ENCODE measurements at places on chromosomes 16 and 17.

- DNase-seq: no peak
These were observed 224.5 kb downstream of the ZNF423 start for GRCh38 chr16:49631187-49632041.

- DNase-seq: no peak
These were observed 22.9 kb upstream of the CDH13 start for GRCh38 chr16:82603784-82604411.

DNA sequence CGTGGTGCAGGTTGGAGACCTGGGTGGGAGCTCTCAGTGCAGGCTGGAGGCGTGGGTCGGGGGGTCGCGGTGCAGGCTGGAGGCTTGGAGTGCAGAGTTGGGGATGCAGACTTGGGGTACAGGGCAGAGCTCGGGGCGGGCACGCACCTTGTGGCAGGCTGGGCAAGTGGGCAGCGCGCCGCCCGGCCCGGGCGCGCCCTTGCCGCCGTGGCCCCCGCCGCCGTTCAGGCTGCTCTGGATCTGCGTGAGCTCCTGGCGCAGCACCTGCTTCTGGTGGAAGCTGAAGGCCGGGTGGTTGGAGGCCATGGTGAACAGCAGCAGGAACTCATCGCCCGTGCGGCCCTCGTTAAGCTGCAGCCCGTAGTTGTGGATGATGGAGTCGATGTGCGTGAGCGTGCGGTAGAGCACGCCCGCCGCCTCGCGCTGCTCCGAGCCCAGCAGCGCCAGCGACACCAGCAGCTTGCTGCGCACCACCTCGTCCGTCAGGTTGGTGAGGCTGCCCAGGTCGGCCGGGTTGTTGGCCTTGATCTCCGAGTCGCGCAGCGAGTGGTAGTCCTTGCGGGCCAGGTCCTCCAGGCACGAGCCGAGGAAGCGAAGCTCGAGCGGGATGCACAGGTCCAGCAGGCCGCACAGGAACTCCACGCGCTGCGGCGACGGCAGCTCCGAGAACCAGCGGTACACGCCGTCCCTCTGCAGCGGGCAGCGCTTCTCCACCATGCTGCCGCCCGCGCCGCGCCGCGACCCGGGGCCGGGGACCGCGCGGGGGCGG, 1.1 kb downstream of the ZCCHC14 start:
- DNase-seq: peak; percentile 70

- DNase-seq: peak; percentile 83
These were observed 34.8 kb downstream of the CBFA2T3 start for GRCh38 chr16:88941913-88942909.

DNA sequence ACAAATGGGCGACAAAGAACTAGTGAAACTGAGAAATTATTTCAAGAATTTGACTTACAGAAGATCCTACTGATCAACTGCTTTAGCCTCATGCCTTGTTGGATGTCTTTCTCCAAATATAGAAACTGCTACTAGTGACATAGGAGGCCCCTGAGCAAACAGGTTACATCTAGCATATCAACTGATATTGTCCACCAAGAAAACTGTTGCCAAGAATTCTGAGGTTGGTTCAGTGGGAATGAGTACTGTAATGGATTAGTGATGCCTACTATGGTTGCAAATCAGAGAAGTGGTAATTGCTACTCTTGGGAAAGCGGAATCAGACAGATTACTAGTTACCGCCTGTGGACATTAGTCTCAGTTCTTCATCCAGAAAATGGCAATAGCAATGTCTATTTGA, 10.0 kb downstream of the CDC27 start:
- DNase-seq: no peak

GRCh38 chr16:67558859-67559258, 3.5 kb upstream of the CTCF start:
- no peak for DNase-seq

DNA sequence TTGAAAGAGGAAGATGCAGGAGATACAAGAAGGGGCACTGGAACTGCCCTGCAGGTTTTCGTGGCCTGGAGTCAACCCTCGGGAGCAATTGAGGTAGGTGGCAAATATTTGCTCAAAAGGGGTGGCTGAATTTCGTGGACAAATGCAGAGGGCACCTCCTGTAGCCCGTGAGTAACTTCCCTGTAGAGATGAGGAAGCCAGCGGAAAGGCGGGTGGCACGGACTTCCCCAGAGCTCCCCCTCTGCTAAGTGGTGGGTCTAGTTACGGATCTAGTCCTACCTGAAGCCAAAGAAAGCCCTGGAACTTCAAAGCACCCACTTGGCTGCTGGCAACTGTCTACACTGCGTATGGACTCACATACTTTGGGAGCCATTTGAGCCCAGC, 1.0 kb upstream of the ATP2C2 start:
- DNase-seq: no peak

DNA sequence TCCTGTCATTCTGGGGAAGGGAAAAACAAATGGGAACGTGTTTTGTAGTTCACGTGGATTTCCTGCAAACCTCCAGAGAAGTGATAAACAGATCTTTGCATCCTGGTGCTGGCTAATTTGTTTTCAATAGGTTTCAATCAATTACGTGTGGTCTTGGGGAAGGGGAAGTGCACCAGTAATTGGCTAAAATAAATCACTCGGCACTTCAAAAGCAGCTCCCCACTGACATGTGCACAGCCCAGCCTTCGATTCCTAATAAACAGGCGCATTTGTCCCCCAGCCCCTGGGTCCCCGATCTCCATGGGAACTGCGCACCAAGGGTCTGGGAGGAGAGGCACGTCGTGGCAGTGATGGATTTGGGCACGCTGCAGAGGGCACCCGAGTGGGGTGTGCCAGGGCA, 112.9 kb upstream of the GSE1 start:
- no peak for DNase-seq

DNA sequence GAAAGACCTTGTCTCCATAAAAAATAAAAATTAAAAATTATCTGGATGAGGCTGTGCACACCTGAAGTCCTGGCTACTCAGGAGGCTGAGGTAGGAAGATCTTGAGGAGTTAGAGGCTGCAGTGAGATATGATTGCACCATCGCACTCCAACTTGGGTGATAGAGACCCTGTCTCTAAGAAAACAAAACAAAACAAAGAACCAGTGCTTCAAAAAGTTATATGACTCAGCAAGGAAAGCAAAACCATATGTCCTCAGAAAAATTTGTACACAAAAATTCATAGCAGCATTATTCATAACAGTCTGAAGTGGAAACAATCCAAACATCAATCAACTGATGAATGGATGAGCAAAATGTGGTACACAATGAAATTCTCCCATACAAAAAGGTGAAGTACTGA, 48.9 kb downstream of the SLFN5 start:
- no peak for DNase-seq

DNA sequence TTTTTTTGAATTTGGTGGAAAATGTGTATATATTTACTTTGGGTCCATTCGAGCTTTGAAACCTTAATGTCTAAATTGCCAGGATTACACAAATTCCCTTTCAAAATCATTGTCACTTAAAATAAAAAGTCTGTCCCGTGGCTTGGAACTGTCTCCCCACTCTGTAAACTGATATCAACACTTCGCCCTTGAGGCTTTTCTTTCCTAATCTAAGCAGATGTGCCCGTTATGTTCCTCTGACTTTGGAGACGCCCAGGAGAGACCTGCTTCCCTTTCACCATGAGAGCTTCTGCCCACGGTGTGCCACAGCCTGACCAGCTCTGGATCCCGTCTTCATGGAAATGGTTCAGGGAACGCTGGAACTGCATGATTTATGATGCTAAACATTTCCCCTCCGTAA, 151.3 kb downstream of the C16orf95 start:
- DNase-seq: no peak

- DNase-seq: peak; percentile 66
These were observed 649 bp downstream of the GSE1 start for GRCh38 chr16:85613604-85614337.

DNA sequence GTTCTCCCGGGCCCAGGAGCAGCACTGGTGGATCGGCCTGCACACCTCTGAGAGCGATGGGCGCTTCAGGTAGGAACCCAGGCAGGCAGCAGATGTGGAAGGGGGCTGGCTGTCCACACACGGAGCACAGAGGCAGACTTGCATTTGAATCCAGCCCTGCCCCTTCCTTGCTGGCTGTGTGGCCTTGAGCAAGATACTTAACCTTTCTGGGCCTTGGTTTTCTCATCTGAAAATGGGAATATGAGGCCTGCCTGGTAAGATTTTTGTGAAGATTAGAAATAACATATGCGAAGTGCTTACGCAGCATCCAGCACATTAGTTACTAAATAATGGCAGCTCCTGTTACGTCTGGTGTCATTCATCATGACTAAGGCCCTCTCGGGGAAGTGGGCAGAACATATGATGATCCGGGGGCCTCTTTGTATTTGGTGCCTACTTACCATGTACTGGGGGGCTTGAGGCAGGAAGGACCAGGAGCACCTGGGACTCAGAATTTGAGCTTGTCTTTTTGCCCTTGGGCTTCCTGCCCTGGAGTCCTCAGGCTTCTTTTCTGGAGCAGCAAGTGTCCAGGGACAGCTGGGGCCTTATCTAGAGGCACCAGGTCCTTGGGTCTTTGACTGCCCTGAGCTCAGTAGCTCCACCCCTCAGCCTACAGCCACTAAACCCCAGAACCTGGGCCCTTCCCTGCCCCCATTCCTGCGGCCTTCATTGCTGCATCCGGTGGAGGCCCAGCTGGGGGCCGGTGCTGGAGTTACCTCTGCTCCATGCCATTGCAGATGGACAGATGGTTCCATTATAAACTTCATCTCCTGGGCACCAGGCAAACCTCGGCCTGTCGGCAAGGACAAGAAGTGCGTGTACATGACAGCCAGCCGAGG, 53.8 kb downstream of the MRC2 start:
- DNase-seq: peak; percentile 55

DNA sequence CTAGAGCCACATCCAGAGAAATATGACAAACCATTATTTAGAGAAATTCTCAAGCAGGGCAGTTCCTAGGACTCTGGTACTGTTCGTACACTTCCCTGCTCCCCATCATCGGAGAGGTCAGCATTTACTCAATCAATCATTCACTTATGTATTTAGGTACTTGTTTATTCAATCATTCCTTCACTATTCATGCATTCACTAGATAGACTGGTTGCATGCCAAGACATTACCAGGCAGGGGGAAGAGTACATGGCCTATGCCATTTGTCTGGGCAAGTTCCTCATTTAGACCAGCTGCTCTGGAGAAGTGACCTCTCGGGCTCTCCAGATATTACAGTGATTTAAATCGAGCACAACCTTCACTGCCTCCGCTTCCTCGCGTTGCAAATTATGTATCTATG, 603.4 kb downstream of the KCNJ2 start:
- no peak for DNase-seq

GRCh38 chr17:79070266-79070880, 4.3 kb upstream of the ENGASE start:
- DNase-seq: peak; percentile 28

GRCh38 chr16:47565454-47565853, 104.3 kb downstream of the PHKB start:
- peak; percentile 72 for DNase-seq

DNA sequence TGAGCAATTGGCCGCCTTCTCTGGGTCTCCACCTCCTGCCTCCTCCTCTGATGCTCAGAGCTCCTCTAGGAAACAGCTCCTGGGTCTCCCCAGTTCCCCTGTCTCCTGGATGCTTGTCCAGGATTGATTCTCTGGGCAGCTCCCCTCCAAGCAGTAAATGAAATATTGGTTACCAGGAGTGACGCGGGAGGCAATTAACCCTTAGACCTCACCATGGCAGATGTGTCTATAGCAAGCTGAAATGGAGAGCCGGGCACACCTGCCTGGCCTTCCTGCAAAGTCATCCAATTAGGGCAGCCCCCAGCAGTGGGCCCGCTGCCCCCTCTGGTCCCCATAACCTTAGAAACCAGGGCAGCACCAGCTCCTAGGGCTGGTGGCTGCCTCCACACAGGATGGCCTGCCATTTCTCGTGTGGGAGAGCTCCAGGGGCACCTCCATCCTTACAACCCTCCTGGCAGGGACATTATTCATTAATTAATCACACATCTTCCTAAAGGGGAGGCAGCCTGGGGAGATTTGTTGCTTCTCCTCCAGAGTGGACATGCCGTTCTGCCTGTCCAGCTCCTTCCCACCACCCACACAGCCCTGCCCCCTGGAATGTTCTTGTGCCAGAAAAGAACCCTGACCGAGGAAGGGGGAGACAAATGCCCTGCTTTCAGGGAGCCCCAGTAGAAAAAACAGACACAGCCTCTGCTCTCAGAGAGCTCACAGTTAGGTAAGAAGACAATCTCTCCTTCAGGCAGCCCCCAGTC, 8.3 kb upstream of the KIF18B start:
- DNase-seq: no peak

DNA sequence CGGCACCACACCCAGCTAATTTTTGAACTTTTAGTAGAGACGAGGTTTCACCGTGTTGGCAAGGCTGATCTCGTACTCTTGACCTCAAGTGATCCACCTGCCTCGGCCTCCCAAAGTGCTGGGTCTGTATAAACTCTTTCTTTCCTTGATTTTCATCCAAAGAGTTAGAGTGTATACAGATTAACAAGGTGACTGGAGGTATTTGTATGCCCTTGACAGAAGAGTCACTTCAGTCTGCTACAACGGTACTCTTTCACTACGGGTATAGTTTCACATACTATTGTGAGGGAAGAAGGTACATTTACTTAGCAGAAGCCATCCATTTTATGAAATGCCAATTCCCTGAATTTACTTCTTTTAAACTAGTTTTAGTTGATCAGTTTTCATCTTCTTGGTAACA, 32.5 kb downstream of the PPM1E start:
- DNase-seq: no peak

DNA sequence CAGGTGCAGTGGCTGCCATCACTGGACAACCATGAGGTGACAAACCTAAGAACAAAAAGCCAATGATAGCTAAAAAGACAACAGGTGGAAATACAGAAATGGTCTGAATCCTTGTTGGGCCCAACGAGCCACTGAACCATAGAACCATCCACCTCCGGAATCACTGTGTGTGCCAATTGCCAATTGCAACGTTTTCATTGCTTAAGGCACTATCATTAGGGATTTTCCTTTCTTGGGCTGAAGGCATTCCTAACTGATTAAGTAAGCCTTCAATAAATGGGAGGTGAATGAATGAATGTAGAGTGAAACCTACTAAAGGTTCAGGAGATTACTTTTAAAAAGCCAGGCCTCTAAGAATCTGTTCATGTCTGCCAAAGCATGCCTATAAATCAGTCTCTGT, 3.6 kb downstream of the USP31 start:
- no peak for DNase-seq

DNA sequence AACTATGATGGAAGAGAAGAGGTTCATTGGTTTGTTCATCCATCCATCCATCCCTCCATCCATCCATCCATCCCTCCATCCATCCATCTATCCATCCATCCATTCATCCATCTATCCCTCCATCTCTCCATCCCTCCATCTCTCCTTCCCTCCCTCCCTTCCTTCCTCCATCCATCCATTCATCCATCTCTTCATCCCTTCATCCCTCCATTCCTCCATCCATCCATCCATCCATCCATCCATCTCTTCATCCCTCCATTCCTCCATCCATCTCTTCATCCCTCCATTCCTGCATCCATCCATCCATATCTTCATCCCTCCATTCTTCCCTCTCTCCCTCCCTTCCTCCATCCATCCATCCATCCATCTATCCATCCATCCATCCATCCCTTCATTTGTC, 10.0 kb upstream of the PPL start:
- DNase-seq: no peak

- no peak for DNase-seq
These were observed 22.5 kb downstream of the METRNL start for GRCh38 chr17:83101805-83102480.

GRCh38 chr16:84110527-84110926, 6.2 kb downstream of the MBTPS1 start:
- DNase-seq: no peak
